Activated CD4-positive, CD25-positive, alpha-beta regulatory T cell treated with anti-CD3 and anti-CD28 coated beads, Interleukin-2, amount 50 U/mL, for 72 hours (primary cell): ENCODE measurements at places on chromosomes 11 and 22.

DNA sequence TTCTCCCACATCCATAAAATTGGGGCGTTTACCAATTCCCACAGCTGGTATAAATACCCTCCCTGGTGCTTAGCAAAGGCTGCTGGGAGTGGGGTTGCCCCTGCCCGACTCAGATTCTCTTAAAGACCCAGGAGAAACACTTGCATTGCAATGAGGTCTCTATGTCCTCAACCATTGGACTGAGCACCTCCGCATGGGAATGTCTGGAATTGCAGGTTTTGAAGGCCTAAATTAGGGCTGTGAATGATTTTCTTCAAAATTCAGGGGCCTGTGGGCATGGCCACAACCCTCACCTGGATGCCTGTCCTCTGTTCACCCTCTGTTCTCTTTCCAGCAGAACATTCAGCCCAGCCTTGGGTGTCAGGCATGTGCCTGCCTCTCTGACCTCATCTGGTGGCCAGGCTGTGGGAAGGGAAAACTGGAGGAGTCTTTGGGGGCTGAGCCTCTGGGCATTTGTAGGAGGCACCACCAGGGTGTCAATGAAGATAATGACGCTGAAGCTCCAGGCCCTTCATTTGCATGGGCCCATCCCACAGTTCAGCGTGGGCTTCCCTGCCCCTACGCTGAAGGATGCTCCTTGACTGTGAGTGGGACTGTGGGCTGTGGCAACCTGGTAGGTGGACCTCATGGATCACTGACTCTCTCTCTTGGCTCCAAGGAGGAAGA lies 52.7 kb upstream of the MYEOV start:
- DNase-seq, result no peak

GRCh38 chr11:63680834-63681320 lies 423 bp upstream of the RTN3 start:
- DNase-seq, result no peak

DNA sequence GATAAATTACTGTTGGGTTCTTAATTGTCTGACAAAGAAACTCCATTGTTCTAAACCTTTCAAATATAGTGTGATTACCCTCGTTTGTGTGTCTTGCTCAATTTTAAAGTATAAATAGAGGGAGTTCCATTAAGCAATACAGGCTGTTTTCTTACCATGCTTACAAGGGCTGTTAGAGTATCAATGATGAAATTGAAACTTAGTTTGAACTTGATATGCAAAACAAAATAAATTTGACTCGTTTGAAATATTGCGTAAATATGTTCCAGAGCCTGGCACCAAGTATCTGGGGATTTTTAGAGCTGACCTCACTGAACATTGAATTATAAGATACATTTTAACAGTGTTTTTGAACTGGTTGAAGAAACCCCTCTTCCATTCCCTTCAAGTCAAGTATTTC lies 31.7 kb downstream of the TEAD1 start:
- DNase-seq, result no peak

- DNase-seq, result no peak
Measured at GRCh38 chr22:41576877-41577276, 12.8 kb downstream of the PMM1 start.

GRCh38 chr11:86144846-86145245 lies 76.0 kb upstream of the PICALM start:
- no peak for DNase-seq

GRCh38 chr11:45246241-45246640 lies 39.9 kb downstream of the SYT13 start:
- DNase-seq, result no peak

DNA sequence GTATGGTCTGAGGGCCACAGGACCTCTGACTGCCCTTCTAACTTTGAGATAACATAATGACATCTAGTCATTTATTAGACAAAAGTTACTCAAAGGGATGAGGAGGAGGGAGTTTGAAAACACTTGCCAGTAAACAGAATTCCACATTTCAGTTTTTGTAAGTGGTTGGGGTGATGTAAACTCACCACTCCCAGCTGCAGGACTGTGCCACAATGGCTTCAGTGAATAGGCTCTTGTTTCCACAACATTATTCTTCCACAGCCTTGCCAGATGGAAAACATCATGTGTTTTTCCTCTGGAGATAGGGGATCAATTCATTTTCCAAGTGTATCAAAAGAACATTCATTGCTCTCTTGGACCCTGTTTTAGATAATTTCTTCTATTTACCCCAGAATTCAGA lies 147.2 kb upstream of the BDNF start:
- no peak for DNase-seq

GRCh38 chr11:65773784-65774411 lies 6.9 kb downstream of the AP5B1 start:
- DNase-seq, result no peak

DNA sequence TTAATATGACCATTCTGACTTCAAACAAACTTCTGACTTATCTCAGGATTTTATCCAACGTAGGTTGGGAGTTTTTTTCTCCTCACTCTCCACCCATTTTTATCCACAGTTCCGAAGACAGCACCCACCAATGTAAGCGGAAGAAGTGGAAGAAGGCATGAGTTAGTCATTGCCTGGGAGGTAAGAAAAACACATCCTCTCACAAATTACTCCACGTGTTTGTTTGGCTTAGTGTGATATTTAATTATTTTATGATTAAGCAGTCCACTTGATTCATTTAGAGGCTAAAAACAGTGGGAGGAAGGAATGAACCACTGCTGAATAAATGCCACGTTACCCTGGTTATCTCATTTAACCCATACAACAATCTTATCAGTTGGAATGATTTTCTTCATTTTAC lies 389.6 kb upstream of the ARHGAP42 start:
- DNase-seq, result no peak

DNA sequence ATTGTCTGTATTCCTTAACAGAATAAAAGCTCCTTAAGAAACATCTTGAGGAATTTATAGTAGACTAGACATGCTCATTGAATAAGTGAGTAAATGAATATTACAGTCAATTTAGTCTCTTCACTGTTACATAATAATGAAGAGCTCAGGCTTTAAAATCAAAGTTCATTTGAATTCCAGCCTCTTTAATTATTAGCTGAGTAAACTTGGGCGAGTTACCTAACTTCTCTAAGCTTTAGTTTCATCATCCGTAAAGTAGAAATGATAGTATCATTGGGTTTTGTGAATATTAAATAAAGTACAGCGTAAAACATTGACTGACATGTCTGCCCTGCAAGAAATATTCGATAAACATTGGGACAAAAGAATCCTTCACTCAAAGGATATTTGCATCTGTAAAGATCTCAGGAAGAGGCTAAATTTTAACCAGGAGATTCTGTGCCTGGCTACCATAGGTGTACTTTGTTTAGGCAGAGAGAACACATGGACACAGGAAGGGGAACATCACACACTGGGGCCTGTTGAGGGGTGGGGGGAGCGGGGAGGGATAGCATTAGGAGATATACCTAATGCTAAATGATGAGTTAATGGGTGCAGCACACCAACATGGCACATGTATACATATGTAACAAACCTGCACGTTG lies 15.2 kb upstream of the BBOX1 start:
- DNase-seq, result no peak

- DNase-seq, result no peak
Measured at GRCh38 chr11:46991391-46991790, 54.8 kb downstream of the CSTPP1 start.

DNA sequence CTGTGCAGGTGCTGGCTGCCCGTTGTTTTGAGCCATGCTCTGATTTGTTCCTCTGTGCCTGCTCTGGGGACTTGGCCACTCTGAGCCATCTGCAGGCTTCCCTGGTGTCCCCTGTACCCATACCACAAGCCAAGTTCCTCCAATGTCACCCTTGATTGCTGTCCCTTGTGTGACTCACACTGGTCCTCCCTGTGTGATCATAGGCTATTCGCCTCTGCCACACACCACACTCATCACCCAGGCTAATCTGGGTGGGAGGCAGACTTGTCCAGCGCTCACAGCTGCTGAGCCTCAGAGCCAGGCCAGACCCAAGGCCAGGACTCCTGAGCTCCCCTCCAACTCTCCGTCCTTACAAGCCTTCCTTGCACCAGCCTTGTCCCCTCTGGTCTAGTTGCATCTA lies 31.7 kb downstream of the IGF2 start:
- no peak for DNase-seq

DNA sequence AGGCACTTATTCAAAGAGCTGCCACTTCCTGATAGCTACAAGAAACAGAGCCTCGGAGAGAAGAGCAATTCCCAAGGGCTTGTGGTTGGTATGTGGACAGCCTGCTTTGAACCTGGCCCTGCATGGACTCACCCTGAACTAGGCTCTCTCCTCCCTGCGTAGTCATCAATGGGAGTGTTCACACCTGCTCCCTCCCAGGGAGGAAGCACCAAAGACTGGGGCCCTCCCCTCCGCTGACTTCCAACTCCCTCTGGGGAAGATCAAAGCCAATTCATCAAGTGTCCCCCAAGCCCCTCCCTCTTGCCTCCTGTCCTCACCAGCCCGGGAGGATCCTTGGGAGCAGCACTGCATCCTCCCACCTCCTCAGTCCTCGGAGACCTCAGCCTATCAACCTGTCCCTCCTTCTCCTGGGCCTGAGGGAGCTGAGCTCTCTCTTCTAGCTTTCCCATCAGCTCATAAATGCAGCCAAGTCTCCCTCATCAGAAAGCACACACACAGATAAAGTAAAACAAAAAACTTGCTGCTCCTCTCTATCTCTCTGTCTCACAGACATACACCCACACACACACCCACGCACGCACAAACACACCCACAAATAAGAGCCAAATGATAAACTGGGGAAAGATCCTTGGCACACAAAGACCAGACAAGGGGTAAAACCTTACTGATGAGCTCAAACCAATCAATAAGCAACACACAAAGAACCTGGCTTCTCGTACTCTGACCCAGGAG lies 3.3 kb downstream of the A4GALT start:
- DNase-seq, result no peak

DNA sequence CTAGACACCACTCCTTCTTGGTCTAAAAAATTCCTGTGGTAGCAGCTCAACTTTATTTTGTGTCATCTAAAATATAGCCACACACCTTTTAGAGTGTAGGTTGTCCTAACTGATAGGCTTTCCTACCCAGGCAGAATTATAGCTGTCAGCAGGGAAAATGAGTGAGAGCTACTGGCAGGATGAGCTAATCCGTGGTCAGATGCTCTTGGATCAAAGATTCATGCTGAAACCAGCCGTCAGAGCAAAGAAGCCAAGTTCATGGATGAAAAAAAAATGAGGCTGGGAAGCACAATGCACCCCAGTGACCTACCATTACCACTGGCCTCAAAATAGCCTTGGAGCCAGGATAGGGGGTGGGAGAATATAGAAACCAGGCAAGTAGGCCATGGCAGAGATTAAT lies 113.1 kb upstream of the BLID start:
- no peak for DNase-seq

- no peak for DNase-seq
Measured at GRCh38 chr22:44130076-44130711, 50.5 kb upstream of the PARVG start.

- DNase-seq, result no peak
Measured at GRCh38 chr22:50605613-50606074, 5.1 kb downstream of the MAPK8IP2 start.

DNA sequence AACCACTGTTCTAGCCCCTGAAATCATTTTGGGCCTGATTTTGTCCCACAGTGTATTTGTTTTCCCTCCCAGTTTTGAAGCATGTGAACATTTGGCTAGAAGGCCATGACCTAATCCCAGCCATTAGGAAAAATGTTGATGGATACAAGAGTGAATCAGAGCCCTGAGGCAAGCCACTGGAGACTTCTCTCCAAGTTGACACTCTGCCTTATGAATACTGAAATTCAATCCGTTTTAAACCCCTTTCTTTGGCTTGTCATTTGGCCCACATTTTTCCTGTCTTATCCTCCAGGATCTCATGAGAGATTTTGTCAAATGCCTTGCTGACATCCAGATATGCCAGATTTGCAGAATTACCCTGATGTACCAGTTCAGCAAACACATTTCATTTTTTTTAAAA lies 158.8 kb downstream of the FAT3 start:
- no peak for DNase-seq

- DNase-seq, result no peak
Measured at GRCh38 chr11:69465236-69466000, 16.0 kb upstream of the LINC01488 start.

DNA sequence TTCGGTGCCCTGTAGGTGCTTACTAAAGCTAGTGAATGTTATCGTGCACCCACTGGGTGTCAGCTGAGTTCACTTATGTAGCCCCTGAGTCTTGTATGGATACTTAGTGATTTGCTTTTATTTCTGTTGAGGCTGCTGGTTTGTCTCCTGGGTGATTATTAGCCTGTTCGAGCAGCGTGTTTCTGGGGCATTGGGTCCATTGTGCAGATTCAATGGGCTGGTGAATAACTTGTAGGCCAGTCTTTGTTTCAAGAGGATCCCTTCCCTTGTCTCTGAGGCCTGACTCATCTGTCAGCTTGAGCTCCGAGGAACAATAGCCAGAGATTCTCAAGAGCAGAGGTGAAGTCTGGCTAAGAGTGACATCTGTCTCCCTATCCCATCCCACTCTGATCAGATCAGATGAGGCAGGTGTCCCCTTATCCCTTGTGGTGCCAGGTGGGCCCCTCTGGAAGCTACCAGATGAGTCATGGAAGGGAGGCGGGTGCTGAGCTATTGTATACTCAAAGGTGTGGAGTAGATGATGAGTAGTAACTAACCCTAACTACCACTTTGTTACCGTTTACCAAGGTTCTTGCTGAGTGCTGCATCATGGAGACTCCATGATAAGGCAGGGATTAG lies 3.7 kb downstream of the MIAT start:
- no peak for DNase-seq

DNA sequence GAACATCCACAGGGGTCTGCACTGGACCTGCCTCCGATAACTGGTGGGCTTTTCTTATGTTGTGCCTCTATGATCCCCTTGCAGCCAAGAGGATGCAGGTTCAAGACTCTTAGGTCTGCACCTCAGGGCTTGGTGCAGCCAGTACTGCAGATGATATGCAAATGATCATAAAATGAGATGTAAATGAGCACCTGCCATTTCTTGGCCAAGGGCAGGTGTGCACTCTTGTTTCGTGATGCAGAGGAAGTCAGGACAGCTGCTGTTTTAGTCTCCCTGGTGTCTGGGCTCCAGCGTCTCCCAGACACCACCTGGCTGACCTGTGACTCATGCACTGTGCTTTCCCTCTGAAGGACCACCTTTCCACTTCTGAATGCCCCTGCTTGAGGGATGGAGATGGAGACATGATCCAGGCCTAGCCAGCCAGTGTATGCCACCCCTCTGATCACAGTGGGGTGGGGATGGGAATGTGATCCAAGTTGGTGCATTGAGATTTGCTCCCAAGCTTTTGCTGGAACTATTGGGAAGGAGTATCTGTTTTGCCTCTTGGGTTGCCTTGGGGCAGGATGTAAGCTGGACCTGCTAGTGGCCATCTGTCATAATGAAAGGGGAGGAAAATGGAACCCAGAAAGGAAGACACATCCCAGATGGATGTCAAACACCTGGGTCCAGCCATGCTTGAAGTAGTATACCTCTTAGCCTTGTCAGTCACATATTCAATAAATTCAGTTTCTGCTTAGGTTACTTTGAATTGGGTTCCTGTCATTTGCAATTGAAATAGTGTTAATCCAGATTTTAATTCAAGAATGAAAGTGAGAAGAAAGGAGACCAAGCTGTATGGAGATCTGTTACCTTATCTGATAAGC lies 3.3 kb upstream of the KCNJ11 start:
- DNase-seq, result no peak
